ENCODE measurements at places on chromosomes 12 and 14.

DNA sequence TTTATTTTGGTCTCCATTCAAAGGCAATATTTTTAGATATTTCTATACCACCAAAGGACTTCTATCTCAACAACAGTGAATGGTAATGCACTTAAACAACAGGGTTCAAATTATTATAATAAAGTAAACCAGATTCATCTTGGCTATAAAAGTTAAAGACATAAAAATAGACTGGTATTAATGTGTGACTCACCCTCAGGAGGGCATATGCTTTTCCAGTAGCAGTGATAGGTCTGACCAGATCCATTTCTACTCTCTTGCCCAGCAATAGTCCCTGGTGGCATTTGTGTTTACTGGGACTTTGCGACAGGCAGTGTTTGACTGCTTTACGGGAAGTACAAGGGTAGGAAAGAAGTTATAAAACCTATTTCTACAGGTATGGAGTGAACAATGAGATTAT lies 353.2 kb upstream of the ATP2B1 start:
- DNase-seq, result no peak

GRCh38 chr14:26841326-26841725 lies 243.5 kb upstream of the NOVA1 start:
- no peak for DNase-seq

GRCh38 chr14:24401810-24402702 lies 3.3 kb downstream of the NYNRIN start:
- DNase-seq, result no peak

DNA sequence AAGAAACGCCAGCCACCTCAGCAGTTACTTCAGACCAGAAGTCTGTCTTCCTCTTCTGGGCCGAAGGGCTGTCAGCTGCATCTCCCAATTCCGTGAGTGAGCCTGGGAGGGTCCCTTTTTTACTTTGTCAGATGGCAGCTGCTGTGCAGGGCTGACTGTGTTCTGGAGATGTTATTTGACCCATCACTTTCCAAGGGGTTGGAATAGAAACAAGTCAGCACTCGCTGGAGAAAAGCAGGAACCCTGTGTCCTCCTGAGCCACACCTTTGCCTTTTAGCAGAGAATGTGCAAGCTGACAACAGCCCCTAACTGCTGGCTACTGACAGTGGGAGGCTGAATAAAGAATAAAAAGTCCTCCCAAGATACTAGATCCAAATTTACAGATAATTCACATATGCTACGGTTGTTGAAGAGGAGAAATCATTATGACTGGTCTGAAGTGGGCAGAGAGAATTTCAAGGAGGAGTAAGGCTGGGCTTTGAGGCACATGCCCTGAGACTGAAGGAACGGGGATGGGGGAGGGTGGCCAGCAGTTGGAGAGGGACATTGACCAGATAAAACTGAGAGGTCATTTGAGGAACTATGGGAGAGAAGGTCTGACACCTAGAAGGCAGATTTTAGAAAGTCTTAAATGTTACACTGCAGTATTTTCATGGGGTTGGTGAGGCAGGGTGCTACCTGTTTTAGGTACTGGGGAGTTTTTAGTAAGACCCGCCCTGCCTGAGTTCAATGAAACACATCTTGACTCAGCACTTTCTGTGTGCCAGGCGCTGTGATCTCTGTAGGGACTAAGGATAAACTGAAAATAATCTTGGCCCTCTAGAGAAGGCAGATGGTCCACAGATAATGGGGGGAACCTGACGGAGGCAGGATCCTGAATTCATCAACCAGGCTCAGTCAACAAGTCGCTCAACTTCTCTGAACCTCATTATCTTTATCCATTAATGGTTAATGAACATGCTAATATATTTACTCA lies 27.4 kb downstream of the FAM234B start:
- no peak for DNase-seq

DNA sequence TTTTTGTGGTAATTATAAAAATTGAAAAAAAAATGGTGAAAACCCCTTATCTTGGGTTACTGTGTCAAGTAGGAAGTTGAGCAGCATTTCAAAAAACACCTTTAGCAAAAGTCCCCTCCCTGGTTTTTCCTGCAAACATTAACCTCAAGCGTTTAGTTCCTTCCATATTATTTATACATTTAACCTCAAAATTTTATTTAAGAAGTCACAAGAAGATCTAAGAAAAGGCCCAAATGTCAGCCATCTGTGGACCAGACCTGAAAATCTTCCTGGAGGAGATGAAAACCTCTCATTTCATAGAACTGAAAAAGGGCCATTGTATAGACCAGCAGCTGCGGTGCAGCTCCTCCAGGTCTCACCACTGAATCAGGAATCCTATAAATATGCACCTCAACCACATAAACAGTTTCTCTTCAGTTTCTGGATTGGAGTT lies 40.4 kb upstream of the BTG1 start:
- DNase-seq, result no peak

DNA sequence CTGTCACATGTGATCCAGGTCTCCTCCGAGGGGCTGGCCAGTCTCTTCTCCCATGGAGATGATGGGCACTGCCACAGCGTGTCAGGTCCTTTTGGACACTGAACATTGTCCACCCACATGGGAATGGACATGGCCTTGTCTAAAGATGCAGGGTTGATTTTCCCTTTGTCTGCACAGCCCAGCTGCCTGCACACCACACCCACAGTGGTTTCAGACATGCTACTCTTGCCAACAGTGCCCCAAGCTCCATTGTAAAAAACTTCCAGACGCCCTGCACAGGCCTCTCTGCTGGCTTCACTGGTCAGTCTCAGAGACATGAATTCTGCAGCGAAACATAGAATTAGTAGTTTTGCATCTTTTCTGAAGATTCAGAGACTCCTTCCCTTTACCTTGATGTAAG lies 18.5 kb downstream of the CD163 start:
- no peak for DNase-seq

DNA sequence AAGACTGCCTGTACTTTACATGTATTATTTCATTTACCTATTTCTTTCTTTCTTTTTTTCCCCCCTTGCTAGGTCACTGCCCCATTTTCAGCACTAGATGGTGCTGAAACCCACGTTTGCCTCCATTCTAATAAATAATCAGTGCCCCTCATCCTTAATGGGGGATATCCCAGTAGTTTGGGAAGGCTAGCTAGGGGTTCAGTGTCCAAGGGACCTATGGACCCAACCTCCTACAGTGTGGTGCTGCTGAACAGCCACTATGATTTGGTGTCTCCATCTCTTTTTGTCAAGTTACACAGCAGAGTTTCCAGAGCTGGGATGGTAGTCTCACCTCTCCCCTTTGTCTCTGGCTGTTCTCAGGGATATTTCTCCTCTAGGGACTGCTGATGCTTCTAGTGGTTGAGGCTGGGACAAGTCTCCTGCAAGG lies 6.5 kb upstream of the HCFC2 start:
- no peak for DNase-seq

- DNase-seq, result no peak
These were observed 17.2 kb downstream of the PTGES3 start for GRCh38 chr12:56670836-56671235.

- DNase-seq, result no peak
These were observed 16.4 kb downstream of the NOC4L start for GRCh38 chr12:132160601-132161035.

- DNase-seq, result no peak
These were observed 11.5 kb downstream of the TCL1B start for GRCh38 chr14:95697764-95698163.

- no peak for DNase-seq
These were observed 29.7 kb downstream of the BDKRB1 start for GRCh38 chr14:96285667-96286066.

GRCh38 chr12:97944576-97944975 lies 482.0 kb downstream of the RMST start:
- no peak for DNase-seq

- DNase-seq, result no peak
These were observed 171.1 kb upstream of the PRMT8 start for GRCh38 chr12:3319723-3320492.

GRCh38 chr12:118840399-118840798 lies 140.9 kb upstream of the SRRM4 start:
- no peak for DNase-seq

GRCh38 chr14:22883173-22883976 lies at the start of gene REM2:
TSS of gene REM2 (plus strand) at chr14:22883222. CDS start at chr14:22883288, 66 bp downstream.
- DNase-seq, result no peak

DNA sequence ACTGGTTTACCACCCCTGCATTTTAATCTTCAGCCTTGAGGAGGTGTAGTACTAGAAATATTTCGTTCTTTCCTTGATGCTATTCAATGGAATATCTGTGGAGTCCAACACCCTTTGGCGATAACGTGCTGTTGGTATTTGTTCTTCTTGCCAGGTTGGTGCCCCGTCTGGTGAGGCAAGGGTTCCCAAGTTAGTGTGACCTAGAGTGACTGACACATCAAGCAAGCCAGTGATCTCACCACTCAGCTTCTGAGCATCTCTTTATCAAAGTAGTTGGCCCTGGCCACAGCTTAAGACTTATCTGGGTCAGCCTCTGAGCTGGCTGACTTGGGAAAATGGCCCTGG lies 60.2 kb downstream of the PLXNC1 start:
- no peak for DNase-seq

GRCh38 chr12:72134246-72135020 lies 137.7 kb upstream of the TRHDE start:
- DNase-seq, result no peak

DNA sequence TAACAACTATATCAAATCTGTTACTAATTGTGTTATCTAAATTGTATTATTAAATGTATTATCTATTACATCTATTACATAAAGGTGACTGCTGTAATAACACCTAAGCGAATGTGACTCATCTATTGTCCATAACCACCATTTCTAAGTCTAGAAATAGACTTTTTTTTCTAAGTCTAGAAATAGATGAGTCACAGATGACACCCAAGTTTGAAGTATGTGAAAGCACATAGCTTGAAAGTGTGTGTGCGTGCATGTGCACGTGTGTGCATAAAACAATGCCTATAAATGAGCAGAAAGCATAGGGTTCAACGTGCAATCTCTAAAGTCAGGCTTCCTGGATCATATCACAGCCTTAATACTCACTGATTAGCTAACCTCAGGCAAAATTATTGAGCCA lies 451.3 kb upstream of the USP15 start:
- DNase-seq, result no peak

GRCh38 chr12:4820971-4821370 lies 88.7 kb upstream of the KCNA1 start:
- DNase-seq, result no peak

GRCh38 chr12:6451348-6452244 lies at the start of gene TAPBPL:
TSS of gene TAPBPL (plus strand) at chr12:6452042. CDS start at chr12:6452249, 207 bp downstream.
- DNase-seq, result peak; percentile 63

DNA sequence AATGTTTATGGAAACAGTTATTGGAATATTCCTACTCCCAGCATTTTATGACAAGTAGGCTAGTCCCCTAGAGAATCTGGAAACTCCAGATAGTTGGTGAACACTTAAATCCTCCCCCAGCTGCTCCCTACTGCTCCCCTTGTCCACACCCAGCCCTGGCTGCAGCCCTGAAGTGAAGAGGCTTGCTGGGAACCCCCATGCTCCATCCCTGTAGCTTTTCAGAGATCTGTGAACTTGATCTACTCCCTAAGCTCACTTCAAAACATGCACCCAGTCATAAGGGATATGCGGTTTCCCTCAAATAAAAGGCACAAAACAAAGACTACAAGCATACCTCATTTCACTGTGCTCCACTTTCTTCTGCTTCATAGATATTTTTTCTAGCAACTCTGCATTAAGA lies 33.2 kb downstream of the EGLN3 start:
- DNase-seq, result no peak

DNA sequence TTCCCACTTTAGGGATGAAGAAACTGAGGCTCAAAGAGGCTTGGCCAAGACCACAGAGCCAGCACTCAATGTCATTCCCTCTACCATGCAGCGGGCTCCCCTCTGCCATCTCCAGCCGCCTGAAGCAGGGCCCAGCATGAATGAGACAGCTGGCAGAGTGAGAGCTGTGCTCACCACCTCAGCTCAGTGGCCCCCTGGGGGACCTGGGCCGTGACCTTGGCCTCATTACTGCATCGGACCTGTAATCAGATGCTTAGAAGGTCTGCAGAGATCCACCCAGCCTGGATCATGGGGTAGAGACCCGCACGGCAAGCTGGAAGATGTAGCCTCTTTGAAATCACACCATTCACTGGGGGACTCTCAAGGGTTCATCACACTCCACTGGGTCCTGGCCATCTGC lies 22.7 kb upstream of the CORO1C start:
- no peak for DNase-seq

DNA sequence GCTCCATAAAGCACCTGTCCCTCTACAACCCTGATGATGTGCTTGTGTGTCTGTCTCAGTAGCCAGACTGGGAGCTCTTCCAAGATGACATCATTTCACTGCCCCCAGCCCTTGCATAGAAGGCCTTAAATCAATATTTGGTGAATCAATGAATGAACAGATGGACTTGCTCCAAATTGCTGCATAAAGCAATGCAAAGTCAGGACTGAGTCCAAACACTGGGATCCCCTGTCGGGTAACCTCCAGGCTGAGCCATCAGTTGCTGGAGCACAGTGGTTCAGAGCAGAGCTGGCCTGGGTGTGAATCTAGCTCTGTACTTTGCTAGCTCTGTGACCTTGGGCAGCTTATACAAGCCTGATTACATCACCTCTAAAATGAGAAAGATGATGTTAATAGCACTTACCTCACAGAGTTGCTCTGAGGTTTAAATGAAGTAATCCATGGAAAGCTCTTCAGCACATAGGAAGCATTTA lies 120.3 kb upstream of the VASH1 start:
- no peak for DNase-seq

DNA sequence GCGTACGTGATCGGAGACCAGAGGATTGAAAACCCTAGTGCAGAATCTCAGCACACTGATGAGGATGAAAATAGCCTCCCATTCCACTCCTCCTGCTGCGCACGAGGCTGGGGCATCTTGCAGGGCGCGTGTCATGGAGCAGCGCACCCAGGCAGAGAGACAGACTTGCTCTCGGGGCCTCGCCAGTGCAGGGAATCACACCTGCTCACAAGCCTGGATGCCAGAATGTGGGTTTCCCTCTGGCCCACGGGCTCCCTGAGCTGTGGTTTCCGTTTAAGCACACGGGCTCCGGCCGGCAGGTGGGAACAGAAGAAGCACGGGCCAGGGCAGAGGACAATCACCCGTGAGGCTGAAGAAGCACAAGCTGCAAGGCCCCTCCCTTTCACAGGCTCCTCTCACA lies 2.0 kb downstream of the FGF6 start:
- no peak for DNase-seq

DNA sequence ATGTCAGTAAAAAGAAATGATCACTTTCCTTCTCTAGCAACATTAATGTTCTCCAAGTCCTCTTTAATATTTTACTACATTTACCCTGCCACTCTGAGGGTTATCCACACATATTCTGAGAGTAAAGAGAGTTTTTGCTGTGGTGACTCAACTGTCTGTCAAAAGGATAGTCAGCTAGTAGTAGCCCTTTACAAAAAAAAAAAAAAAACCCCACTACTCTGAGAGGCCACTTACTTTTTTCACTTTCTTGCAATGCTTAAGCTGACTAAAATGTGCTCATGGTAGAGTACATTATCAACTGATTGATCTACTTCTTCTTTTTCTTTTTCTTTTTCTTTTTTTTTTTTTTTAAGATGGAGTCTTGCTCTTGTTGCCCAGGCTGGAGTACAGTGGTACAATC lies 27.6 kb upstream of the PPM1A start:
- no peak for DNase-seq

- no peak for DNase-seq
These were observed 209.2 kb upstream of the HMGA2 start for GRCh38 chr12:65615118-65615517.

All from endothelial cell (in vitro differentiated cells).